ENCODE measurements at places on chromosomes 12 and 14. TPM values are rescaled to one million over a fixed set of nuclear protein-coding genes. Genes with fewer than 3 reads are reported as not detected.
A peak's percentile ranks its signal among the peaks of the same experiment; 100 is the strongest.

DNA sequence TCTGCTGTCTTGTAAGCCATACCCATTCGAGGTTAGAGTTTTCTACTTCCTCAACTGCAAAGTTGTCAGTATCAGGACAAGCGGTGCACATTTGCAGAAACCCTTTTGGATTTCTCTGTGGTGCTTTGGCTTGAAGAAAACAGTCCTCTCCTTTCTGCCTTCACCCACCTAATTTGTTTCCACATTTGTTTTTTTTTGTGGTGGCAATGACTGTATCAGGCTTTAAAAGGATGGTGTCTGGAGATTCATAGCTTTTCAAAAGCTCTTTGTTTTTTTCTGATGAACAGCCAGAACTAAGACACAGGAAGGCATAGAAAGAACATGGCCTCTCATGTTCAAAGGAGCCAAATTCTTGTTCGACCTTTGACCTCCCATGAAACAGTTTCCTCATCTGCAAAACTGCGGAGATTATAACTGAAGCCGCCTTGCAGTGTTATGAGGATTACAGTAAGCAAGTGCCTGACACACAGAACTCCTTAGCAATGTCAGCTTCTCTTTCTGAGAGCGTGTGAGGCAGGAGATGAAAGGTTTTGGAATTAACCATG lies 270.6 kb upstream of the TBX3 start:
- no peak for DNase-seq

DNA sequence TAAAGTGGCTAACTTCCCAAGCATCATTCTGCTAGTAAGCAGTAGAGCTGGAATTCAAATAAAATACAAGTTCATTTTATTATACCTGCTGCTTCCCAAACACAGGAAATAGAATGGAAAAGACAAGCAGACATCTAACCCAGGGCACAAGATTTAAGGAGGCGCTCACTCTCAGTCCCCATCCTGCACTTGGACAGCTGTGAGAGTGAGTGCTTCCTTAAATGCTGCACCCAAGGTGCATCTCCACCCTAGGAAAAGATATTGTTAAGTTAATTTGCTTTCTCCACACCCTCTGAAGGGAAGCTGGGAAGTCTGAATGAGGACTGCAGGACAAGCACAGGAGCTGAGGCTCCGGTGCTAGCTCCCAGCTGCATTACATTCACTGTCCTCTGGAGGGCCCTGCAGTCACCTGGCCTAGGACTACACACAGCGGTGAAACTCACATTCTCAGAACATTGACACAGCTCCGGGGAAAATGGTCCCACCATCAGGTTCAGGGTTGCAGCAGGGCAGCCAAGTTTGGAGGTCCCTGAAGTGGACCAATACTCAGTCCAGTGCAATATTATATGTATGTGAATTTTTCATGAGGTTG lies 14.2 kb downstream of the HEBP1 start:
- peak; percentile 42 for DNase-seq

The SIRT4 gene
- total RNA-seq = 1.8 TPM

GRCh38 chr14:21721504-21721903 lies 47.9 kb upstream of the OR4E1 start:
- no peak for DNase-seq

- DNase-seq = no peak
Measured at GRCh38 chr12:14275886-14276285, 89.6 kb upstream of the ATF7IP start.

The PDE3A gene
- not detected for total RNA-seq

The RGS6 gene
- total RNA-seq = 0.15 TPM

The GPR84 gene
- total RNA-seq = 2.6 TPM

DNA sequence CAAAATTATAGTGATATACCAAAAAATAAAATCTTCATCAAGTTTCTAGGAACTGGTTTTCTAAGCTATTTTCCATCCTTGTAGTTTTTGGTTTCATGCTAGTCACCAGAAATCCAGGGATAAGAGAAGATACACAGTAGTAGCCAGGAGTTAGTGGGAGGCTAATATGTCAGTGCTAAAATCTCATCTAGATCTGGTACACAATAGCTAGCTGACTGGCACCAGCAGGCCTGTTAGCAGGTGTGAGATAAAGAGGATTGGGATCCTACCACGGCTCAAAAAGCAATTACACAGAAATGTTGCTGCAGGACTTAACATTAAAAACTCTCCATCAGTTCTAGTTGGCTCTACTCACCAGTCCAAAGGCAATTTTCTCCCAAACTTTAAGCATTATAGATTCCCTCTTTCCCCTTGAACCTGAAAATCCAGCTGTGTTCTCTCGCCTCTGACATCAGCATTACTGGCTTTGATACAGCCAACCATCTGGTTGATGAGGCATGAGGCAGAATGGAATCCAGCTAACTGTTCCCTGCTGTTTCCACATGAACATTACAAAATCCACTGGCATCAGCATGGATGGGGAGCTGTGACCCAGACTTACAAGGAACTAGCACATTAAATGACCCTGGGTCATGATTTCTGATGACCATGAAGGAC lies 41.8 kb upstream of the CCDC196 start:
- no peak for DNase-seq

DNA sequence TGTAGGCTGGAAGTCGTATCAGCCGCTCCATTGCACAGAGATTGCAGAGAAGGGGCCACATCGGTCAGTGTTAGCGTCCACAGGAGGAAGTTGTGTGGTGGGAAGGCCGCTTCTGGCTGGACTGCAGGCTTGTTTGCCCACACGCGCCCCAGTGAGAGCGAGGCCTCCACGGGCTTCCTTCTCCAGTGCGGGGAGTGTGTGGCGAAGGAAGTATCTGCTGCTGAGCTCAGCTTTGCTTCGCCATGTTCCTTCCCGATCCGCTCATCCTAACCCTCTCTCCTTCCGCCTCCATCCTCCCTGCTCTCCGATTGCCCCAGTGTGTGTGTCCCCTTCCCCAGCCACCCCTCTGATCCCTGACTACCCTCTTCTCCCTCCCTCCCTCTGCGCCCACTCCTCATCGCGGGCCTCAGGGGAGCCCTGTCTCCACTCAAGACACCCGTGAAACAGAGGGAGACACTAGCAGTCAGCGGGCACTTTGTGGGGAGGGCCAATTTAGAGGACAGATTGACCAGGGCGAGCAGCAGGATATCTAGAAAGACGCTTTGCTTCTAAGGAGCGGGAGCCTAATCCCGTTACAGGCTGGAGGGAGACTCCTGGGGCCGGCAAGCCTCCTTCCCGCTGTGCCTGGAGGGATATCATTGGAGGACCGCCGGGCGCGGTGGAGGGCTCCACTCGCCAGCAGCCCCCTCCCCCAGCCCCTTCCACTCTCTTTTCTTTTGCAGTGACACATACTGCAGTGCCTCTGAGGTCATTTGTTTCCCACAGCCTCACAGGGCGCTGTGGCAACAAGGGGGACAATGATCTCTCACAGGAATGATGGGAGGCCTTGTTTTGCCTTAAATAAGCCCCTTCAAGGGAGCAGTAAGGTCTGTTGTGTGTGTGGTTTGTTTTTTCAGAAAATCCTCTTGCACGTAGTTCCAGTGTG lies 428.8 kb downstream of the ZFP36L1 start:
- no peak for DNase-seq

DNA sequence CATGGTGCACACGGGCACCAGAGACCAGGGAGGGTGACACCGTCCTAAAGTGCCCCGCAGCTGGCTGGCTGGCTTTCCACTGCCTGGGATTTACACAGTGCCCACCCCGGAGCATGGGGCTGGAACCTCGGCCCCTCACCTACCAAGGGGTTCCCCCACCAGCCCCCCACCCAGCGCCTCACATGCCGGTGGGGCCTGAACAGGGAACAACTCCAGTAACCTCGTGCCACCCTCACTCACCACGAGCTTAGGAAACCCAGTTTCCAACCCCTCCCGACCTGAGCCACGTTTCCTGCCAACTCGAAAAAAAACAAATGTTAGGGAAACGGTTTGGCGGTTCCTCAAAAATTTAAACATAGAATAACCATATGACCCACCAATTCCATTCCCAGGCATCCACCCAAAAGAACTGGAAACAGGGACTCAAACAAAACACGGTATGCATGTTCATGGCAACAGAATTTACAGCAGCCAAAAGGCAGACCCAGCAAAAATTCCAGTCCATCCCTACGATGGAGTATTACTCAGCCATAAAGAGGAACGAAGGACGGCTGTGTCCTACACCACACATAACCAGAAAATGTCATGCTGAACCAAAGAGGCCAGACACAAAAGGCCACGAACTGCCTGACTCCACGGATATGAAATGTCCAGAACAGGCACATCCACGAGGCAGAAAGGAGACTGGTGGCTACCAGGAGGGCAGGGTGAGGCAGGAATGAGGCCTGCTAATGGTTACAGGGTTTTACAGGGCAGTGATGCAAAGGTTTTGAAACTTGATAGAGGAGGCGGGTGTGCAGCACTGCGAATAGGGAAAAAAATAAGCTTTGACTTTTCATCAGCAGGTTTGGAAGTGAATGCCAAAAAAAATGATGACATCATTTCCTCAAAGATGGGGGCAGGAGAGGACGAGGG lies 68.9 kb downstream of the NCOR2 start:
- no peak for DNase-seq

DNA sequence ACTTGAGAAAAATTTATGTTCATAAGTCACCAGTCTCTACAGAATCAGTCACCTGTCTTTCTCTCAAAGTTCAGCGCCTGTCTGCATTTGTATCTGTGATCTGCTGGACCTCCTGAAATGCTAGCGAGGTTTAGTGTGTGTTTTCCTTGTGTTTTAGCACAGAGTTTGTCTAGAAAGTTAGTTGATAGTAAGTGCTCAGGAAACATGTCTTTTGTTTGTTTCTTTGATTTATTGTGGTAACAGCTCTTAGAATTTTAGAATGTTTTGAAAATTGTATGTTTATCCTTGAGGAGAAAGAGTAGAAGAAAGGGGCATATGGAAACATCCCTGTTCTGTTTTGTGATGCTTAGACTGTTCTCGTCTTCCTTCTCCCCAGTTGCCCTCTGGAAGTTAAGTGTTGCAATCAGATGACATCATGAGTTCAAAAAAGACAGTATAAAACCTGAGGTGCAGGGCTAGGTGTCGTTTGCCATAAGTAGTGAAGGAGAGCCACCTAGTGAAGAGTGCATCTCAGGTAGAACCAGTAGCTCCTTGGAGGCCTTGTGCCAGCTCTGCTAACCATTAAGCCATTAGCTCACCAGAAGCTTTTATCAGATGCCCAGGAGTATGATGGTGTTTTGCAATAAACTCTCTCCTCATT lies 44.8 kb downstream of the FBXW8 start:
- DNase-seq = peak; percentile 12

The BCL11B gene
- 48.9 TPM for total RNA-seq

- no peak for DNase-seq
Measured at GRCh38 chr14:22481546-22481945, 107.5 kb downstream of the DAD1 start.

DNA sequence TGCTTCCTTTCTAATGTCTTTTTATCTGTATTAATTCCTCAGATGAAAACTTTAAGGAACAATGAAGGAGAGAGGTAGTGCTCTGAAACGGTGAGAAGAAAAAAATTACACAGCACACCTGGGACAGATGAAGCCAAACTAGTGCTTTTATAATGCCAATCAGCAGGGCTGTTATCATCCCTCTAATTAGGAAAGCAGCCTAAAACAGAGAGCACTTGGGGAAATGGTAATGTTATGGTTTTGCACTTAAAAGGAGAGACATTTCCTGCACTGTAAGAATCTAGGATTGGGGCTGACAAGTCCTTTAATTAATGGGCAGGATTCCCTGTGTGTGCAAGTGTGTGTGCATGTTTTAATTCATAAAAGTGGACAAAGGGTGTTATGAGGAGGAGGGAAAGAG lies 4.8 kb upstream of the LMO3 start:
- no peak for DNase-seq

The MGP gene
- total RNA-seq = not detected

The ACRBP gene
- total RNA-seq = 1.2 TPM

- no peak for DNase-seq
Measured at GRCh38 chr14:106631879-106632278, 1105.5 kb downstream of the TMEM121 start.

DNA sequence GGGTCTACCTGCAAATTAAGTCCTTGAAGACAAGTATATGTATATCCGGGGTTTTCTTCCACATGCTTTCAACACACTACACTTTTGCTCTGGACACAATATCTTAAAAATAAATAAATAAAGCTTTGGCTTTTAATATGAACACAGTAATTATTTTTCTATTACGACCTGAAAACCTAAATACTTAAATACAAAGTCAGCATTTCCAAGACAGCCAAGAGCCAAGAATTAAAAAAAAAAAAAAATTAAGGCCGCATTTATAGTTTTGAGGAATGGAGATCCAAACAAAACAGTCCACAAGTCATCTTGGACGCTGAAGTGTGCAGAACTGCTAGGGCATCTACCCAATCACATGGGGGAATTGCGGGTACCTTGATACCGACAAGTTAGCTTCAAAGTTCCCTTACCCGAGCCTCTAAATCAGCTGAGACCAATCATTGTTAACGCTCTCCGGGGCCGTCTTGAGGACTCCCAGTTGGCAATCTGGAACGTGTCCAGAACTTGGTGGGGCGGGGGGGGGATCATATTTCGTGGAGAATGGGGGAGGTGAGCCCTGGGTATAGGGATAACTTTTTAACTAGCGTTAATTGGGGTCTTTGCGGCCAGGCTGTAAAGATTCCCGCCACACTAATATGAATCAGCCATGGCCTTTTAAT lies 731 bp upstream of the PCNX4 start:
- DNase-seq = peak; percentile 22

GRCh38 chr12:61291647-61292046 lies 968.6 kb upstream of the USP15 start:
- DNase-seq = no peak

The IAPP gene
- total RNA-seq = not detected

DNA sequence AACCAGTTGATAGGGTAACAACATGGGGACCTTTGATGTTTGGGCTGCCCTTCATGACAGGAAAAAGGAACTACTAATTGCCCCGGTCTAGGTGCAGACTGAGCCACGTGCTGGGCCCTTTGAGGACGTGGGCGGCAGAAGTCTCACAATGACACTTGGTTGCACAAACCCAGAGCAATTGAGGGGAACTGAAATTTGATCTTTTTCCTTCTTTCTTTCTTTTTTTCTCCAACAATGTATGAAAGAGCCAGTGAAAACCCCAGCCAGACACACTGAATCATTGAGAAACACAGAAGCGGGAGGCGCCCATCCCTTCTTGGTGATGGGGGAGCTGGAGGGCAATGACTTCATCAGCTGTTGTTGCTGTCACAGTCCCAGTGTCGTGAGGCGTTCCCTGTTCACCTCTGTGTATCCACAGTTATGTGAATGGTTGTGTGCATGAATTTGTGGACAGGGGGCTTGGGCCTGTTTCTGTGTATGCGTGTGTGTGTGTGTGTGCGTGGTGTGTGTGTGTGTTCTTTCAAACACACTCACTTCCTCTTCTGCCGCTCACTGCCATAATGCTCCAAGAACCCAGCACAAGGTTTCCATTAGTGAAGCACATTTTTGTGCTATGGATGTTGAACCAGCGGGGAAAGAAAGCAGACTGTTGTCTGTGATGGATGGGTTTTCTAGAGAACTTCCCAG lies 137.5 kb upstream of the CCND2 start:
- peak; percentile 91 for DNase-seq

The CCDC184 gene
- total RNA-seq = 0.40 TPM

- no peak for DNase-seq
Measured at GRCh38 chr12:122852336-122853275, 17.3 kb downstream of the HIP1R start.

The PPM1H gene
- not detected for total RNA-seq

The CCDC175 gene
- total RNA-seq = not detected

GRCh38 chr12:122094137-122094734 lies 15.7 kb downstream of the MLXIP start:
- DNase-seq = no peak

The CFL2 gene
- 7.6 TPM for total RNA-seq

The KERA gene
- not detected for total RNA-seq

- no peak for DNase-seq
Measured at GRCh38 chr12:5864301-5864700, 80.8 kb downstream of the ANO2 start.

The RHEBL1 gene
- total RNA-seq = 16.1 TPM

The SLCO1B1 gene
- total RNA-seq = not detected

Data from activated CD4-positive, alpha-beta memory T cell treated with anti-CD3 and anti-CD28 coated beads for 36 hours (primary cell).